Inflammatory macrophage treated with lipopolysaccharide for 1 hour (primary cell): ENCODE measurements at places on chromosomes 1 and 21.

- DNase-seq, result no peak
Measured at GRCh38 chr1:223747838-223748335, 35.5 kb downstream of the CAPN2 start.

- DNase-seq, result no peak
Measured at GRCh38 chr1:226735576-226735975, 3.5 kb downstream of the ITPKB start.

DNA sequence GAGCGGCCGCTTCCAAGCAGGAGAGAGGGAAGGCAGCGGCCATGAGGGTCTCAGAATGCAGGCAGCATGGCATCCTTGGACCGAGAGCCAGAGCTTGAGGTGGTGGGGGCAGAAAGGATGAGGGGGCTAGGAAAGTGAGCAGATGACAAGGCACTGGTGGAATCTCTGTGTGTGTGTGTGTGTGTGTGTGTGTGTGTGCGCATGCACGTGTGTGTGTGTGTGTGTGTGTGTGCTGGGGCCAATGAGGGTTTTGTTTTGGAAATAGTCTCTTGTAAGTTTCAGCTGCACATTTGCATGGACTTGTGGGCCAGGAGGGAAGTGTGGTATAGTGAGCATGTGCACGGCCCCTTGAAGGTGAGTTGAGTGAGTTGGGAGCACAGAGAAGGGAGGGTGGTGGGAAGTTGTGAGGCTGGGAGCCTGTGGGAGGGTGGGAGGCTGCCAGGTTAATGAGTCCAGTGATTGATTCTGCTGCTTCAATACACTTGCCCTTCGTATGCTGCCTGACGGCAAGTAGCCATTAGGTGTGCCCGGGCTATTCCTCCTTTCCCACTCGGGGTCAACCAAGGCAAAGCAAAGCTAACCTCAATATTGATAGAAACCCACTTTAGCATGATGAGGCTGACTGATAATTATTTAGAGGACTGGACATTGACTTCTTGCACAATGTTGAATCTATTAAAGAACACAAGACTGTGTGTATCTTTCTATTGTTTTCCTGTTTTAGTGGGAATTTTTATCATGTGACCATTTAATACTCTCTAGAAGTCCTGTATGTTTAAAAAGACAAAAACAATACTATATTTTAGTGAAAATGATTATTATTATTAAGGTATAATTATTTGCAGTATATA, 80.3 kb downstream of the PROX1 start:
- DNase-seq, result no peak

DNA sequence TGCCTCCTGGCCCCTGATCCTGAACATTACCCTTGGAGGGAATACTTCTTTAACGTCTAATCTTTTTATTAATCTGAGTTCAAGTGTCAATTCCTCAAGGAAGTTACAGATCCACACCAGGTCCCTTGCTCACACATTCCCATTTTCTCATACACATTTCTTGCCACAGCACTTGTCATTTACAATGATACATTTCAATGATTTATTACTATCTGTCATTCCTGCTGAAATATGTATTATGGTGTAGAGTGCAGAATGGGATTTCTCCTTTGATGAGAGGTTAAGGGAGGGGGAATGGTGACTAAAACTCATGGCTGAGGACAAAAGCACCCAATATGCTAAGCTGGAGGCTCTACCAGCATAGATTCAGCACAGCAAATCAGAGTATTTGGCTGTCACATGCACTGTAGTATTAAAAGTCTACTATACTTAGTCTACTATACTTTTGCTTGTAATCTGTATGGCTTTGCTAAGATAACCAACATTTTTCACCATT, 982.5 kb downstream of the TTLL7 start:
- no peak for DNase-seq

GRCh38 chr1:14508613-14509012, 89.9 kb upstream of the KAZN start:
- no peak for DNase-seq

DNA sequence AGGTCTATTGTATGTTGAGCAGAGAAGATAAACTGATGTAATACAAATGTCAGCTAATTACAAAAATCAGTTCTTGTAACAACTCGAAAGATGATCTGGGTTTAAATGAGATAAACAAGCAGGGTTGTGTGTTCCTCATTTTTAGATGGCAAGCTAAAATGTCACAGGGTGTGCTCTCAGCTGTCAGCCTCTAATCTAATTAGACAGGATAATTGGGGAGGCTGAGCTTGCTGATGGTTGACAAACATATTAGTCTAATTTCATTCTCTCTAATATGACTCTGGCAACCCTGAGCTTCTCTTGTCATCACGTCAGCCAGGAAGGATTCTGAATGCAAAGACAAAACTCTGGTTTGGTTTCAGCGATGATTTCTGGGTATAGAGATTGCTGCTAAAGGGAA, 335.3 kb upstream of the KAZN start:
- no peak for DNase-seq

GRCh38 chr1:182723200-182723599, 38.8 kb upstream of the RGS8 start:
- DNase-seq, result no peak

GRCh38 chr1:53214376-53214940, 6.0 kb downstream of the CZIB start:
- no peak for DNase-seq
